Activated CD4-positive, CD25-positive, alpha-beta regulatory T cell treated with anti-CD3 and anti-CD28 coated beads, Interleukin-2, amount 50 U/mL, for 72 hours (primary cell): ENCODE measurements at places on chromosomes 7 and 10.

- no peak for DNase-seq
These were observed 60.6 kb upstream of the GAD2 start for GRCh38 chr10:26156019-26156418.

GRCh38 chr10:6395606-6396005, 184.5 kb downstream of the PRKCQ start:
- DNase-seq: no peak

DNA sequence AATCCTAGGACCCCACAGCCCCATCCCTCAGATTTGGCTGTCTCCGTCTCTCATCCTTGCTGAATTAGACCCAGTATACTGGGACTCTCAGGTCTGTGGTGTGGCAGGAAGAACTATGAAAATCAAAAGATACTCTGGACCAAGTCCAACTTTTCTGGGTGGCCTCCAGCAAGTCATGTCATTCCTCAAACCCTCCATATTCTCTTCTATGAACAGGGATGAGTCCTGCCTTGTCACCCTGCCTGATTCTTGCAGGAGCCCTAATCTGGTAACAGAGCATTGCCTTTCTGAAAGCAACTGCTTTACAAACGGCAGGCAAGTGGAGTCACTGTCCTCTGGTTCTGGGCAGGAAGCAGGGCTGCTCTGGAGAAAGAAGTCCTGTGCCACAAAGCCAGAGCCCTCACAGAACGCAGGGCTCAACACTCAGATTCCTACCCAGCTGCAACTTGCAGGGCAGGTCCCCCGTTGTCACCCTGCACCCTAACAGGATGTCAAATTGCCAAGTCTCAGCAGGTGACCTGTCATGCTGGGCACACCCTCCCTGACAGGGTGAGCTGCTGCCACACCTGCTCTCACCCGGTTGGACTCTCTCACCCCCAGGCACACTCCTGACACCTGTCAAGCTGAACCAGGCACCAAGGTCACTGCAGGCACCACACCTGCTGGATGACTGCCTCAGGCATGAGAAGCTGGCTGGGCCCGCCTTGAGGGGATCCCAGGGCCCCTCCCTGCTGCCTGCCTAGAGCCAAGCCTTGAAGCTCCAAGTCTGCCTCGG, 227.7 kb downstream of the KCNMA1 start:
- DNase-seq: no peak

- DNase-seq: no peak
These were observed 158.4 kb downstream of the AOAH start for GRCh38 chr7:36565792-36566356.

DNA sequence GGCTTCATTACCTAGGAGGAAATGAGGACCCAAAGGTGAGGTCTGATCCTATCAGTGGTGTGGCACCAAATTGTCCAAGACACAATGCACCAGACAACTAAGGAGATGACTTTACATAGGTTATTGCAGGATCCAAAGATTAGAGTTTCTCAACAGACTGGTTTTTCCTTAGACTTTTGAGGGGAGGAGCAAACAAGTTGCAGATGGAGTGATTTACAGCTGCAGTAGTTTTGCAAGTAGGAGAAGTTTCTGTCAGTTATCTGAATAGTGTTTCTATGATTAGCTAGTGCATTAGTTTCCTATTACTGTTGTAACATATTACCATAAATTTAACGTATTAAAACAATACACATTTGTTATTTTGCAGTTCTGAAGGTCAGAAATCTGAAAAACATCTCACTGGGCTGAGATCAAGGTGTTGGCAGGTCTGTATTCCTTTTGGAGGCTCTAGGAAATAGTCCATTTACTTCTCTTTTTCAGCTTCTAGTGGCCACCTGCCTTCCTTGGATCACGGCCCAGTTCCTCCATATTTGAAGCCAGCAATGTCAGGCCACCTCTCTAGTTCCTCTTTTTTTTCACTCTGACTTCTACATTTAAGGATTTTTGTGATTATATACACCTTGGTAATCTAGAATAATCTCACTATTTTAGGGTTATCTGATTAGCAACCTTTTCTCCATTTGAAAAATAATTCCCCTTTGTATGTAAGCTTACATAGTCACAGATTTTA, 994.9 kb downstream of the REEP3 start:
- no peak for DNase-seq

DNA sequence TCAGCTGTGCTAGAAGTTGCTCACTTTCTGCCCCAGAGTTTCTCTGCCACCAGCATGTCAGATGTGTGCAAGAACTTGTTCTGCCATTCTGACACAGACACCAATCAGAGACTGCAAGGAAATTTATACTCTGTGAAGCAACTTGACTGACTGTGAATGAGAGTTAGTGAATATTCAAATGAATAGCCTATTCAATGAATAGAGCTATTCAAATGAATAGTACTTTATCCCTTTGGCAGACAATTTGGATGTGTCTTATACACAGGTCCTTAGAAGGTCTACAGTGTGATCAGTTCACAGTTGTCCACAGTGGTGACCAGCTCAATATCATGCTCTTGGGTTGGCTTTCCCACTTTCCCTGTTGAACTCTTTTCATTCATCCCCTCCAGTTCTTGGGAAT, 138.1 kb downstream of the MACC1 start:
- no peak for DNase-seq

DNA sequence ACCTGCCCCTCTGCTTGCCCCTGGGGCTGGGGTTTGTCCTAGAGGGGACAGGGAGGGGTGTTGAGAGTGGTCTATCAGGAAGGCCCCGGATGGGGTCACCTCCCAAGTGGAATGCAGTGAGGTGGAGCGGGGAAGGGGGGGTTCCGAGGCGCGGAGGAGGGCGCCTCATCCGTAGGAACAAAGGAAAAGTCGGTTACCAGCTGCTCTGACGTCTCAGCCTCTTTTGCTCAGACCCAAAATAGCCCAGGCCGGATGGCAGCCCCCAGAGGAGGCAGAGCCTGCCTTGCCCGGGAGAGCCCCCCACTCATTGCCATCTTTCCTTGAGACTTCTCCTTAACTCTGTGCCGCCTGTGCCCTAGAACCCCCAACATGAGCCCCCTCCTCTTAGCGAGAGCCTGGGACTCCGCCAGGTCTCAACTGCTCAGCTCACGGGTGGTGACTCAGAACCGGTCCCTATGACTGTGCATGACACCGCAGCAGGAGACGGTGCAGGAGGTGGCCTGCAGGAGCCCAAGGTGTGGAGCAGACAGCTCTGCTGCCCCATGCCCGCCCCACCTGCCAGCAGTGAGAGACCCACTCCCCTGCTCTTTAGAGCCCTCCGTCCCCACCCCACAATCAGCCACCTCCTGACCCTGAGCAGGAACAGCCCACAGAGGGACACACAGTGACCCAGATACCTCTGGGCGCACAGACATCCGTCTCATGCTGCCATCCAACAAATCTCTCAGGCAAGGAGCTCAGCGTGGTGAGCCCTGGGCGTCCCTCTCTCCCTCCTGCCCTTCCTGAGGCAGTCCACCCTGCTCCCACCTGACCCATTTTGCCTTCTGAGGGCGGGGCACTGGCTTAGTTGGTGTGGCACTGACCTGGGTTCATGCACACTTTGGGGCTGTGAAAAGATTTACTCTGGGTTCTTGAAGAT, 13.1 kb downstream of the STX1A start:
- DNase-seq: no peak

GRCh38 chr10:99870123-99870730, 87.8 kb downstream of the ABCC2 start:
- no peak for DNase-seq

DNA sequence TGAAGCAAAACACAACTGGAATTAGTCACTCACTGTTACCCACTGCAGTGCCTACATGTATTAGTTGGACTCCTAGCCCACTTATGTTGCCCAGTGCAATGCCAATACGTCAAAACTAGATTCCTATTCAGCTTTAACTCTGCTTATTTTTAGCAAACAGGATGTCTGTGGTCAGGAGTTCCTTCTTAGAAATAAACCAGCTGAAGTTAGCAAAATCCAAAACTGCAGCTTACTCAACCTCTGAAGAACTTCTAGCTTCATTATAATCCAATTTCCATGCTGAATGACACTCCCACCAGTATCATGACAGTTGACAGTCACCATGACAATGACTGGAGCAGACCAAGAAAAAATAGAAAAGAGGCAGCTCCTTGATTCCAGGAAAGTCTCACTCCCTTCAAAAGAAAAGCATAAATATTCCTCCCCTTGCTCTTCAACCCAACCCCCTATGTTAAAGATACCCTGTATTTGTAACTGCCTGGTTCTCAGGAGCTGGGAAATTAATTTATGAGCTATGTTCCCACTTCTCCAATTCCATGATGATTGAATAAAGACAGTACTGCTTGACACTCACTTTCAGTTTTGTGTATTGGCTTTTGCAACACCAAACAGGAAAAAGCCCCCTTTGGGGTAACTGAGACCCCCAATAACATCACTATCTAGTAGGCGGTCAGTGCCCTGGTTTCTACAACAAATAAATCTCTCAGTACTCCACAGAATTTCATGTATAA, 327.4 kb downstream of the SORCS1 start:
- DNase-seq: no peak

DNA sequence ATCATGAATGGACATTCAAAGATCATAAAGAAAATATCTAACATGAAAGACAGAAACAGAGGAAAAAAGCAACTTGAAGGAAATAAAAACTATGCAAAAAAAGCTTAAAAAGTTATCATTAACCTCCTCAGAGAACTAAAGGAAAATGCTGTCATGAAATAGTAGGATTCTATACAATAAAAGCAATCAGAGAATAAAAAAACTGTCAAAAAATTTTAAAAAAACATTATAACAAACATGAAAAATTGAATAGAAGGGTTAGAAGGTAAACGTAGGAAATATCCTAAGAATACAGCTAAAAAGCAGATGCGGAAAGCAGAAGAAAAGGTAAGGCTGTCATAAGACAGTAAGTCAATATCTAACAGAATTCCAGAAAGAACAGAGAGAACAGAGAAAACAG, 44.8 kb downstream of the SGMS1 start:
- DNase-seq: no peak

DNA sequence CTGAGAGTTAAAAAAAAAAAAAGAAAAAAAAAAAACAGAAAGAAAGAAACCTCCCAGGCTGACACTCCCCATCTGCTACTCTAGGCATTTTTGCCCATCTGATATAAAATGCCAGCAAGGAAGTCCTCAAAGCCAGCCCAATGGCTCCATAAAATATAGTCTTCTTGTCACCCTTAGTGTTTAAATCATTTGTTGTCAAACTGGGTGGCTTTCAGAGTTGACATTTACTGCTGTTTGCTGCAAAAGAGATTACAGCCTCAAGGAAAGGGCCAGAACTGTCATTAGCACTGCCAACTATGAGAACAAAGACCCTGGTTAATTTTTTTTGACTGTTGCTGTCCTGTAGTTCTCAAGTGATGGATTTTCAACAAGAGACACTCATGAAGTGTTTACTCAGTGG, 86.5 kb downstream of the TRIL start:
- DNase-seq: no peak

DNA sequence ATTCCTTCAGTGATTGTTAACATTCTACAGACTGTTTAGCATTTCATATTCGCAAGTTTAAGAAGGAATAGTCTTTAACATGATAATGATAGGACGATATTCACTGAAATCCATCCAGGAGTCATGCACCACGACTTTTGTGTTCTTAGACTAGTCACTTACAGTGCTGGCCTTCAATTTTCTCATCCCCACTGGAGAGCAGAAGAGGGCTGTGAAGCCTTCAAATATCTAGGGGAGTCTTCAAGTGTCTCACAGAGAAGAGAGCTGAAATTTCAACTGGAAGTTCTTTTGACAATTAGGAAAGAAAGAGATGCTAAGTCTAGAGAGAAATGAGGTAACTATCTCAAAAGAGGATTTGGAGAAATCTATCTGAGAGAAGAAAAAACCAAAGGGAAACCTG, 43.8 kb upstream of the TAS2R16 start:
- DNase-seq: no peak

DNA sequence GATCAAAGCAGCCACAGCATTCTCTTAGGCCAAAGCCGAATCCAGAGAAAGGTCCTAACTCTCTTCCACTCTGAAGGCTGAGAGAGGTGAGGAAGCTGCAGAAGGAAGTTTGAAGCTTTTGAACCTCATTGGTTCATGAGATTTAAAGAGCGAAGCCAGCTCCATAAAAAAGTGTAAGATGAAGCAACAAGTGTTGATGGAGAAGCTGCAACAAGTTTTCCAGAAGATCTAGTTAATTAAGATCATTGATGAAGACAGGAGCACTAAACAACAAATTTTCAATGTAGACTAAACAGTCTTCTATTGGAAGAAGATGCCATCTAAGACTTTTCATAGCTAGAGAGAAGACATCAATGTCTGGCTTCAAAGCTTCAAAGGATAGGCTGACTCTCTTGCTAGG, 17.7 kb upstream of the GALNTL5 start:
- DNase-seq: no peak

DNA sequence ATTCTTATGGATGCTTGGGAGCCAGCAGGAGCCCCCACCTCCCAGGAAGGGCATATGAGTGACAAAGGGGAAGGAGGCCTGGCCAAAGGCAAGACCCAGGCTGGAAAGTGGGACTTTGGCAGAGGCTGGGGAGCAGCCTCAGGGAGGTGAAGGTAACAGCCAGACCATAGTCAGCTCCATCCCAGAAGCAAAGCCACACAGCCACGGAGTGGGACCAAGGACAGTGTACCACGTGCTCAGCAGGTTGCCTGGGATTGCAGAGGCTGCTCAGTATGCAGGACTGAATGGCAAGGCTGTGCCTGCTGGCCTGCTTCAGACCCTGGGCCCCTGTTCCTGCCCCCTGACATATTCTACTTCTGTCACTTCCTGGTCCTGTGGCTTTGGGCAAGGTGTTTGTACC, 17.6 kb upstream of the GPR26 start:
- DNase-seq: no peak

DNA sequence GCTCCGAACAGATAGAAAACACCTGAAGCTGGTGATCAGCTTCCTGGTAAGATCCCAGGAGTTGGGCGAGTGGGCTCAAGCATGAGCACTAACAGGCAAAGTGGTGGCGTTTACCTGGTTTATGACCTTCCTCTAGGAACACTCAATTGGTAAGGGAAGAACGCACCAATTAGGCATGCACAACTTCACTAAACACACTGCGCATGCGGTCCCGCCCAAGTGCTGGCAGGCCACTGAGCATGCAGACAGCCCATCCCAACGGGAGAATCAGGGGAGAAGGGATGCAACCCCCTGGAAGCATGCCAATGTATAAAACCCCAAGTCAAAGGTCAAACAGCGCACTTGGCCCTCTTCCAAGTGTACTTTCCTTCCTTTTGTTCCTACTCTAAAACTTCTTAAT, 70.4 kb downstream of the LYZL2 start:
- no peak for DNase-seq

DNA sequence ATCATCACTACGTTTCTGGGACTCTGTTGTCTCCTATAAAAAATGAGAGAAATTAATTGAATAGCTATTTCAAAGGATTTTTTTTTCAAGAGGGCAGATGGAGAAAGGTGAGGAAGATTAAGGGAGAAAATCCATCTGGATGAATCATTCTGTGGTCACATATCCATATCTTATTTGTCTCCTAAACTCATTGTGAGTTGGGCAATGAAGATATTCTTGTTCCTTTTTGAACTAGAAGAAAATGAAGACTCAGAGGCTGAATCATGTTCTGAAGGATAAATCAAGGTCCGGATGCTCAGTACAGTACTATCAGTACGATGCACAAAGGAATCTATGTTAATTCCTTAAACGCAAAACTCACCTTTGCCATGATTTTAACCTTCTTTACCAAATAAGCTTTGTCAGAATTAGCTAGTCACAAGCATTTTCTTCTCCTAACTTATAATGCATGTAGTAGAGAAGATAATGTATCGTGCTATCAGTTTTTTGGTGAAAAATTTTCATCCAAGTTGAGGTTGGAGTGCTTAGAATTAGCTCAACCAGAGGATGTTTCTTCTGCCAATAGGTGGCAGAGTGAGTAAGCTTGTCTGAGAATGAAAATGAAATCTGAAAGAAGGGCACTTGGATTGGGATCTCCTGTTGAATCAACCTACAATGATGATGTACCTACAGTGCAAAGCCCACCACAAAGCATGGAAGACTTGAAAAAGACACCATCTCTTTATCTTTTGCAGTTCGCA, 446.9 kb downstream of the KIF20B start:
- DNase-seq: no peak
